CD8-positive, alpha-beta memory T cell (primary cell): ENCODE measurements at places on chromosomes 2 and 18.

DNA sequence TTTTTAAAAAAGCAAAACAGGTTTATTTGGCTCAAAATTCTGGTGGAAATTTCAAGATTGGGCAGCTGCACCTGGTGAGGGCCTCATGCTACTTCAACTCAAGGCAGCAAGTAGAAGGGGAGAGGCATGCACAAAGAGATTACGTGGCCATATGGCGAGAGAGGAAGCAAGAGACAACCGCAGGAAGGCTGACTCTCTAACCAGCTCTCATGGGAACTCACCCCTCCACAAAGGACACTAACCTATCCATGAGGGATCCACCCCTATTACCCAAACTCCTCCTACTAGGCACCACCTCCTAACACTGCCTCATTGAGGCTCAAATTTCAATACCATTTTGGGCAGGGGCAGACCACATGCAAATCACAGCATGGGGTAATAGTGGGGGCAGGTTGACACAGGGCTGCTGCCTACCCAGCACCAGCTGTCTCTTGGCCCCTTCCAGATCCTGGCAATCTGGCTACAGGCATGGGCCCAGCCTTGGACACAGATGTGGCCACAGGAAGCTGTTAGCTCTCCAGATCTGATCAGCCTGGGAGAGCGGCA lies 2.0 kb upstream of the CAPN10 start:
- no peak for DNase-seq

- DNase-seq, result no peak
Measured at GRCh38 chr2:73063909-73064875, 7.3 kb downstream of the SFXN5 start.

DNA sequence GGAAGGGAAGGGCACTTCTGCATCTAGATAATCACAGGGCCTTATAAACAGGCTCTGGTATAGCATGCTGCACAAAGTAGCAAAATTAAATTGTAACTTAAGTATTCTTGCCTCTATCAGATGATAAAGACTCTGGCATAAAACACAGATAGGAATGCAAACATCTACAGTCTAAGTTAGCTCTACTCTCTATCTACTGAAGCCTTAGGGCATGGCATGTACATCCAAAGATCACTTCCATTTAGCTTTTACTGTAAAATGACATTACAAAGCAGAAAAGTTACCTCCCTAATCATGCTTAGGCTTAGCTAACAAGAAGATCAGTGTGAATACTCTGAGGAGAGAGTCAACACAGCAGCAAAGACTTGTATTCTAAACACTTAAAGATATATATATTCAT lies 90.7 kb downstream of the NOL10 start:
- no peak for DNase-seq

- DNase-seq, result no peak
Measured at GRCh38 chr2:227597998-227598397, 695 bp upstream of the SCYGR2 start.

DNA sequence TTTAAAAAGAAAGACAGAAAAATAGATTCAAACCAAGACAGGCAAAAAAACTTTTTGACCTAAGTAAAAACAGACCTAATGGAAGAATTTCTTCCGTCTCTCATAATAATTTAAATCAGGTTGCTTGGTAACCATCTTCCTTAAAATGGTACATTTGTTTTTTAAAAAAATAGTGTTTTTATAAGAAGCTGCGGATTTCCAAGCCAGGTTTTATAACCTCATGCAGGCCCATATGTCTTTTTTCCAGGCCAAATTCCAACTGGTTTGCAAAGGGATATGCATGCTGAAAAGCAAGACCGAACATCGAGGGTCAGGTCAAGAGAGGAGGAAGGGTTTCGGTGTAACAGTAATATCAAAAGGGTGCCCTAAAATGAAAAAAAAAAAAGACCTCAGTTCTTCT lies 172.9 kb downstream of the MAIP1 start:
- no peak for DNase-seq

GRCh38 chr2:238139196-238140039 lies 950 bp downstream of the KLHL30 start:
- no peak for DNase-seq

DNA sequence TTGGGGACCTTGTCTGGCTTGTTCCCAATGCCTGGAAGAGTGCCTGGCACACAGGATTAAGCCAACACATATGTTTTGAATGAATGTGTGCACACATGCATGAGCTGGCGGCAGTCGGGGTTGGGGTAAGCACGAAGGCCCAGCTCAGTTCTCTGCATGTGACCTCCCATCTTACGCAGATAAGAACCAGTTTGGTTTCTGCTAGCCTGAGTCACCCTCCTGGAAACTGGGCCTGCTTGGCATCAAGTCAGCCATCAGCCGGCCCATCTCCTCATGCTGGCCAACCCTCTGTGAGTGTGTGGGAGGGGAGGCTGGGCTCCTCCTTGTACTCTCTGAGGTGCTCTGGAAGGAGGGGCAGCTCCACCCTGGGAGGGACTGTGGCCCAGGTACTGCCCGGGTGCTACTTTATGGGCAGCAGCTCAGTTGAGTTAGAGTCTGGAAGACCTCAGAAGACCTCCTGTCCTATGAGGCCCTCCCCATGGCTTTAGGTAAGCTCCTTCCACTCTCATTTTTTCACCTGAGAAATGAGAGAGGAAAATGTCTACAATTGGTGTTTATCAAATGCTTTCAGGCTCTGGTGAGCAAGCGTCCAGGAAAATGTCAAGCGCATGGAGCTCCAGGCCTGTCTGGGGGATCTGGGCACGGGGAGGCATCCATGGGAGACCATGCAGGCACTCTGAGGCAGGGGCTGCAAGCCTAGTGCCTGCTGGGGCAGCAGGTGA lies 9.7 kb upstream of the IL1RN start:
- no peak for DNase-seq

GRCh38 chr18:8818982-8819381 lies 113.6 kb downstream of the MTCL1 start:
- no peak for DNase-seq

DNA sequence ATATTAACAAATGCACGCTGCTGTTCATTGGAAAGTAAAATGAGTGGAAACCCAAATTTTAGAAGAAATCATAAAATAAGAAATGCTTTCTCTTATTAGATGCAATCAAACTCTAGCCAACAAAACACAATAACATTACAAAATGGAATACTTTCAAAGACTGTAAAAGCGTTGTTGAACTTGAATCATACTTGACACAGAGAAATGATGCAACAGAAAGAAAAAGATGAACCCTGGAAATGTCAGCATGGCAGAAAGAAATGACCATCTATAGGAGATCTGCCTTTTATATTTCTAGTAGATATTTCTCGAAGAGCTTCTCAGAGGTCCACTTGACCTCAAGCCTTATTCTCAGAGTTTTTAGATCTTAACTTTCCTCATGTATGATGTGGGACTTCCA lies 170.6 kb upstream of the MEIS1 start:
- no peak for DNase-seq

DNA sequence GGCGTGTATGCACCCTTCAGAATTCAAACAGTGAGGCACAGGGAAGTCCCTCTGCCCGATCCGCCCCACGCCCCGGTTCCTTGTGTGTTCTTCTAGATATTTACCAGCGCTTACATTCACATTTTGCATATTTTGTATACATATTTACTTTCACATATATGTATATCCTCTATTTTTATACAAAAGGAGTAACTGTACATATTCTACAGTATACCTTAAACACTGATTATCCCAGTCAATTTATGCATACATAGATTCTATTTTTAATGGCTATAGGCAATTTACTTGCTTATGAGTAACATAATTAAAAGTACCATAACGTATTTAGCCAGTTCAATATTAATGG lies 307 bp upstream of the DUSP11 start:
- DNase-seq, result no peak

DNA sequence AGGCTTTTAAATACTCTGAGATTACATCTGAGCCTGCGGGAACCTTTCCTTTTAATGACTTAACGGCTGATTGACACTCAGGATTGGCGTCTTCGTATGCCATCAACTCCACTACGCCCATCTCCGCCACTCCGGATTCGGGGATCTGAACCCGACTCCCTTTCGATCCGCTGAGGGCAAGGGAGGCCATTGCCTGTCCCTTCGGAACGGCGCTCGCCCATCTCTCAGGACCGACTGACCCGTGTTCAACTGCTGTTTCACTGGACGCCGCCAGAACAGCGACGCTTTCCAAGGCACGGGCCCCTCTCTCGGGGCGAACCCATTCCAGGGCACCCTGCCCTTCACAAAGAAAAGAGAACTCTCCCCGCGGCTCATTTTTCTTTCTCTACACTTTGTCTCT lies 90.4 kb downstream of the PID1 start:
- no peak for DNase-seq

GRCh38 chr18:9825571-9826073 lies 60.2 kb upstream of the TXNDC2 start:
- no peak for DNase-seq

- no peak for DNase-seq
Measured at GRCh38 chr2:49261781-49262180, 107.5 kb upstream of the FSHR start.

GRCh38 chr2:61802548-61802947 lies 51.3 kb downstream of the FAM161A start:
- DNase-seq, result no peak

DNA sequence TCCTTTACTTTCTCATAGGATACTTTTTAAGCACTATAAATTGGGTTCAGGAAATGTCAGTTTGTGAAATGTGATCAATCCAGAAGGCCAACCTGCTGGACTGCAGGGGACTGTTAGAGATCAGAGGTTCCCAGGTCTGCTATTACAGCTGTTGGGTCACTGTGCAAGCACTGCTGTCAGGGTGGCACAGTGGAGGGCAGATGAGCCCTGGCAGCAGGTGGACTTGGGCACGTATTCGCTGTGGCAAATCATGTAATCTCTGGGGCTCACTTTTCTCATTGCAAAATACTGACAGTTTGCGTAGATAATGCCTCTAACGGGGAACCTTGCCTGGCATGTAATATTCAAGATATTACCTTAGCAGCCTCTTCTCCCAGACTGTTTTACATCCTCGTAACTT lies 18.1 kb downstream of the RAB31 start:
- no peak for DNase-seq

DNA sequence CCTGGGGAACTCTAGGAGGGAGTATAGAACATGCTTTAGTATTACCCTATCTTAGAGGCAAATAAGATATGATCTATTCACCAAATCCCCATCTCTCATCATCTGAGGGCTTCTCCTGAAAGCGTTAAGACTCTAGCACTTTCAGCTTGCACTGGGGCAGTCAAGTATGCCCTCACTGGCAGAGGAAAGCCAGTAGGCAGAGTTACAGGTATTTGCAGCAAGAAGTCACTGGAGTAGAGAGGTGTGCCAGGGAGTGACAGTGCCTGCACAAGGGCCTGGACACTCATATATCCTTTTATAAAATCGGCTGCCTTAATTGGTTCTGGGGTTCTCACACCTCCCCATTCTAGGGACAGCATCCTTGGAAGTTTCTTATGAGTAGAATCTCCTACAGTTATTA lies 31.9 kb upstream of the CCDC85A start:
- no peak for DNase-seq

- DNase-seq, result no peak
Measured at GRCh38 chr2:201904538-201905420, 98.4 kb downstream of the CDK15 start.

DNA sequence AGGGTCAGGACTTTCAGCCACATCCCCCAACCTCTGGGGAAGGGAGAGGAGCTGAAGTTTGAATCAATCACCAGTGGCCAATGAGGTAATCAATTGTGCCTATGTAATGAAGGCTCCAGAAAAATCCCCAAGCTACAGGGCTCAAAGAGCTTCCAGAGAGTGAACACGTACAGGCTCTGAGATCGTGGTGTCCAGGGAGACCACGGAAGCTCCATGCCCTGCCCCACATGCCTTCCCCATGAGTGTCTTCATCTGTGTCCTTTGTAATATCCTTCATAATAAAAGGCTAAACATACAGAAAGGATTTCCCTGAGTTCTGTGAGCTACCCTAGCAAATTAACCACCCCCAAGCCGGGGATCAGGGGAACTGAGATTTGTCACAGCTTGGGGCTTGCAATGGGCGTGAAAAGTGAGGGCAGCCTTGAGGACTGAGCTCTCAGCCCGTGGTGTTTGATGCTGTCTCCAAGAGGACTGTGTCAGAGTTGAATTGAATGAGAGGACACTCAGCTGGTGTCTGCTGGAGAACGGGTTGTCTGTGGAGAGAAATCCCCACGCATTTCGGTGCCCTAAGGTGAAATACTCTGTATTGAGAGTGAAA lies 25.5 kb upstream of the TUBB6 start:
- DNase-seq, result no peak

GRCh38 chr18:64803471-64803870 lies 654.6 kb upstream of the LINC00305 start:
- no peak for DNase-seq

- DNase-seq, result no peak
Measured at GRCh38 chr2:64635976-64636911, 17.5 kb downstream of the SERTAD2 start.

- peak; percentile 80 for DNase-seq
Measured at GRCh38 chr18:63317982-63318888, 1.3 kb downstream of the BCL2 start.

- DNase-seq, result no peak
Measured at GRCh38 chr2:219517954-219518778, 3.9 kb downstream of the ASIC4 start.

GRCh38 chr2:196421880-196422279 lies 217.6 kb upstream of the CCDC150 start:
- no peak for DNase-seq

GRCh38 chr2:208607694-208608093 lies 201.1 kb downstream of the PTH2R start:
- DNase-seq, result no peak
